ENCODE measurements at places on chromosomes 3 and 15. TPM values are rescaled to one million over a fixed set of nuclear protein-coding genes. Genes with fewer than 3 reads are reported as not detected.

- no peak overlapping the region for H3K4me3 ChIP-seq
- no peaks in the 10 kb centered on the region for H3K4me1 ChIP-seq
- no peaks in the 10 kb centered on the region for H3K36me3 ChIP-seq
These were observed 34.6 kb upstream of the CMSS1 start for GRCh38 chr3:99783011-99783573.

GRCh38 chr15:95843241-95843910, 487.1 kb upstream of the NR2F2 start:
- peaks cover 39% of the 10 kb centered on the region for H3K4me1 ChIP-seq
- peaks cover 2% of the 10 kb centered on the region for H3K27me3 ChIP-seq
- no peak overlapping the region for H3K4me3 ChIP-seq
- H3K36me3 ChIP-seq: peaks cover 3% of the 10 kb centered on the region
- peak overlapping the region; percentile 3 for H3K27ac ChIP-seq

KCNMB3 gene
- total RNA-seq: 0.70 TPM

- no peaks in the 10 kb centered on the region for H3K36me3 ChIP-seq
- H3K27me3 ChIP-seq: peaks cover 28% of the 10 kb centered on the region
- peak; percentile 88 for DNase-seq
These were observed 54.0 kb downstream of the NR1D2 start for GRCh38 chr3:23999012-23999641.

DNA sequence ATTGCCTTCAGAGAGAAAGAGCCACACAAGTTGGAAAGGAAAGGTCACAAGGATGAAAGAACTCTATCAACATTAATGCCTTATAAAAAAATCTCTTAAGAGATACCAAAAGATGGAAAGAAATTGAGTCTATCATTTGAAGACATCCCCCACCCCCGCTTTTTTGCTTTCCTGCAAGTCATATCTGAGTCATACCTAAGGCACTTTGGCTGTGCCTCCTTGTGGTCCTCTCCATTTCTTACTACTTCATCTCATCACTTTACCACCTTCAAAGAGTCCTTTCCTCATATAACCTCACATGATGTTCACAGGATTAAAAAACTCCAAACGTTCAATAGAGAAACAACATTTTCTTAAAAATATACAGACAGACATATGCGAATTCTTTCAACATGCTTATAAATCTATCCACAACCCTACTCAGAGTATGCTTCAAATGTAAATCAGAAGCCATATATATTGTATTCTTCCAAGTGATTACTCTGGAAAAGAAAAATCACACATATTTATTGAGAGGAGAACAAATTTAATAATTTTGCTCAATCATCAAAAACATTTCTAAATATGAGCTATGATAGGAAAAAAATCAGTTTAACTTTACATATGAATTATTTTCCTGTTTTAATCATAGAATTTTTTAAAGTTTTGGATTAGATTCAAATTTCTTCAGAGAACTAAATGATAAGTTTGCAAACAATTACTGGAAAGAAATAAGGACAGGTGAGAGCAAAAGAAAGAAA, 1003.9 kb upstream of the CFAP20DC start:
- peak overlapping the region; percentile 93 for H3K27ac ChIP-seq
- peaks cover 50% of the 10 kb centered on the region for H3K36me3 ChIP-seq
- H3K27me3 ChIP-seq: no peaks in the 10 kb centered on the region
- peaks cover 78% of the 10 kb centered on the region for H3K4me1 ChIP-seq

- H3K4me1 ChIP-seq: peaks cover 87% of the 10 kb centered on the region
- peak; percentile 80 for DNase-seq
- H3K27me3 ChIP-seq: no peaks in the 10 kb centered on the region
- peak overlapping the region; percentile 87 for H3K27ac ChIP-seq
- H3K36me3 ChIP-seq: peaks cover 48% of the 10 kb centered on the region
These were observed 26.5 kb downstream of the KLF13 start for GRCh38 chr15:31352911-31353811.

- no peak overlapping the region for H3K27ac ChIP-seq
- peaks cover 60% of the 10 kb centered on the region for H3K36me3 ChIP-seq
- H3K4me3 ChIP-seq: no peak overlapping the region
These were observed 32.2 kb downstream of the SQOR start for GRCh38 chr15:45667002-45667401.

ZNF774 gene
- total RNA-seq: 1.2 TPM

DNAH12 gene
- total RNA-seq: not detected
